ENCODE measurements at places on chromosomes 11 and 22.

GRCh38 chr22:46007003-46007847, 30.3 kb upstream of the WNT7B start:
- no peak for DNase-seq

- no peak for DNase-seq
Observed at GRCh38 chr11:1307998-1308742, 1.3 kb downstream of the TOLLIP start.

DNA sequence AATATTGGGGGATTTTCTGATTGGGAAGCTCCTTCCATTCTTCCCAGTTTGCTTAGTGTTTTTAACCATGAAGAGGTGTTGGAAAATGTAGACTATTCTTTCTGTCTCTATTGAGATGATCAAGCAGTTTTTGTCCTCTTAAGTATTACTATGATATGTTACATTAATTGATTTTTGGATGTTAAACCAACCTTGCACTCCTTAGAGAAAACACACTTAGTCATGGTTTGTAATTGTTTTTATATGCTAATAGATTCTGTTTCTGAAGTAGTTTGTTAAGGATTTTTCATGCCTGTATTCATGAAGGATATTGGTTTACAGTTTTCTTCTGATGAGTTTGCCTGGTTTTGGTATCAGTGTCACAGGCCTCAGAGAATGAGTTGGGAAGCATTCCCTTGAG, 2.0 kb upstream of the NLRP6 start:
- DNase-seq: no peak

- no peak for DNase-seq
Observed at GRCh38 chr11:116049383-116049782, 545.2 kb upstream of the CADM1 start.

GRCh38 chr11:2836315-2837095, 49.1 kb downstream of the CDKN1C start:
- no peak for DNase-seq

- no peak for DNase-seq
Observed at GRCh38 chr11:5626196-5626595, 1.4 kb downstream of the TRIM34 start.

GRCh38 chr22:29772170-29772641, 5.0 kb downstream of the UQCR10 start:
- no peak for DNase-seq

DNA sequence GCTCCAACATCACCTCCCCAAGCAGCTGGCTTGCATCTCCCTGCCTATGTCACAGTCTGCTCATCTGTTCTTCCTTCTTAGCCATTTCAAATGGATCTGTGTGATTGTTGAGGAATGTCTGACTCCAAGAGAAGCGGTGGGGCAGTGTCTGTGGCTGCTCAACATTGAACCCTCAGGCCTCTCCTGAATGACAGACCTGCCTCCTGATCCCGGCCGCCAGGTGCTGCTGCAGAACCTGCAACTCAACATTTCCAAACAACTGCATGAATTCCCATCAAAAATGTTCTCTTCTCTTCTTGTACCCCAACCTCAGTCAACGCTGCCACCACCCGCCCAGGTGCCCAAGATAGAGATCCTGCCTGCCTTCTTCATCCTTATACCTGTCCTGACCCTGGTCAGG, 132.5 kb downstream of the FBXO7 start:
- no peak for DNase-seq

DNA sequence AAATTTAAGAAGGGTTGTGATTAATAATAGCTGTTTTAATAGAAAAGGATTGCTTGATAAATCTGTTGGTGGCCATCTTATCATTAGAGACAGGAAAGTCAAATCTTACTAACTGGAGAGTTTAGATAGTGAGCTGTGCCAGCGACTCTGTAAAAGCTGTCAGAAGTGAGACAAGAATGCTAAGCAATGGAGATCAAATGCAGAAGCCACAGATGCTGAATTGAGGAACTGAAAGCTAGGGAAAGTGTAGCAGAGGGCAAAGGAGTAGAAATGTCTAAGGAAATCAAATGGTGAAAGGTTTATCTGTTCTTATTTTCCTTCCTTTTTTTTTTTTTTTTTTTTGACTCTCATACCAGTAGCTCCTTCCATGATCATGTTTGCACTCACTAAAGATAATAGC, 13.7 kb downstream of the MS4A13 start:
- no peak for DNase-seq

DNA sequence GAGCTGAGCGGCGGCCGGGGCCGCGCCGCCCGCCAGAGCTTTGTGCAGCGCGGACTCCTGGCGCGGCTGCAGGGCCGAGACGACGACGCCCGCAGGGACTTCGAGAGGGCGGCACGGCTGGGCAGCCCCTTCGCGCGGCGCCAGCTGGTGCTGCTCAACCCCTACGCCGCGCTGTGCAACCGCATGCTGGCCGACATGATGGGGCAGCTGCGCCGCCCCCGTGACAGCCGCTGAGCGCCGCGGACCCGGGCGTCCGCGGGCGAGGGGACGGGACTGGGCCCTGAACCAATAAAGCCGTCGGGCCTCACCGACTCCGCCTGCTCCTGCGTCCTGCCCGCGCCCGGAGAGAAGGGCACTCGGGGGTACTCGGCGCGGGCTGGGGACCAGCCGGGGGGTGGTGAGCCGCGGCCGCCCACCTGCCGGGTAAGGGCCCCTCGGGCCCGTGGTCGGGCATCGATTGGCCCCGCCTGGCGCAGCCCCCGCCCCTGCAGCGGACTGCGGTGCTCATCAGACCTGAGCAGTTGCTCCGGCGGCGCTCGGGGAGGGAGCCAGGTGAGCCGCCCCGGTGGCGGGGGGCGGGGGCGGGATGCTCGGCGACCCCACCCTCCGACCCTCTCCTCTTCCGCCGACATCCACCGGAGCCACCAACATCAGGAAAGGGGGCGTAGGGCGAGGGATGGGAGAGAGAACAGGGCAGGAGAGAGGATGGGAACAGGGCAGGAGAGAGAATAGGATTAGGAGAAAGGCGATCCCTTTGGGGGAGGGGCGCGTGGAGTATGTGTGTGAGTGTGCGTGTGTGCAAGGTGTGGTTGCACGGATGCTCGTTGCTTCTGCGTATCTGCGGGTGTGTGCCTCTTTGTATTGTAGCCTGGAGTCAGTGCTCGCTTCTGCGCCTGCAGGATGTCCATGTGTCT, at the start of gene TMEM25:
Gene TMEM25 (plus strand): TSS at position 510 of the 914 bp plus-strand sequence. CDS start 610 bp downstream, outside the sequence.
- peak; percentile 60 for DNase-seq

DNA sequence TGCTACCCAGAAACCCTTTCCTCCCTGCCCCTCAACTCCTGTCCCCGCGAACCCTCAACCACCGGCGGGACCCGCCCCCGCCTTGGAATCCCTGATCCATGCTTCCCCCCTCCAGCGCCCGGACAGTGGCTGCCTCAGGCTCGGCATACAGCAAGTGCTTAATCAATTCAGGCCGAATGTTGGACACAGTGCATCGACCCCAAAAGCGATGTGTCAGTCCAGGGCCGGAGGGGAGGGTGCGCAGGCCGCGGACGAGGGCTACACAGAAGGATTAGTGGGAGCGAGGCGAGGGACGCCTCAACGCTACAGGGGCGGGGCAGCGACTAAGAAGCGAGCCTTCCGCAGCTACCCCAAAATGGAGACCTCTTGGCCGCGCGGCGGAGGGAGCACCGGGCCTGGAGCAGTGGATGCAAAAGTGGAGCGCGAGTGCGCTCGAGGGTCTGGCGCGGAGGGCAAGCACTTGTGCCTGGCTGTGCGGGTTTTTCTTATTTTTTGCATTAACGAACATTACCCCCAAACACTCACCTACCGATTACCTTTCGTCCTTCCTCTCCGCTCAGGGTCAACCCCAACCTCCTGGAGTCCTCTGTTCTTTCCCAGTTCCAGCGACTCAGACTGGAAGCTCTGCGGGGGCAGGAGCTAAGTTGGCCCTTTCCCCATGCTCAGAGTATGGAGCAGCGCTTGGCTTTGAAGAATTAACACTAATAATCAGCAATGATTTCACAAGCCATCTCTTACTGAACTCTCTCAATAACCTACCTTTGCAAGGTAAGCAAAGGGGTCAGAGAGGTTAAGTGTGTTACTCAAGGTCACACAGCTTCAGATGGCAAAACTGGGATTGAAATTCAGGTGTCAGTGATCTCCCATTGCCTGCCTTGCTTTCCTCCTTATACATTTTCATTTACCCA, 30.0 kb upstream of the WNT11 start:
- peak; percentile 66 for DNase-seq

DNA sequence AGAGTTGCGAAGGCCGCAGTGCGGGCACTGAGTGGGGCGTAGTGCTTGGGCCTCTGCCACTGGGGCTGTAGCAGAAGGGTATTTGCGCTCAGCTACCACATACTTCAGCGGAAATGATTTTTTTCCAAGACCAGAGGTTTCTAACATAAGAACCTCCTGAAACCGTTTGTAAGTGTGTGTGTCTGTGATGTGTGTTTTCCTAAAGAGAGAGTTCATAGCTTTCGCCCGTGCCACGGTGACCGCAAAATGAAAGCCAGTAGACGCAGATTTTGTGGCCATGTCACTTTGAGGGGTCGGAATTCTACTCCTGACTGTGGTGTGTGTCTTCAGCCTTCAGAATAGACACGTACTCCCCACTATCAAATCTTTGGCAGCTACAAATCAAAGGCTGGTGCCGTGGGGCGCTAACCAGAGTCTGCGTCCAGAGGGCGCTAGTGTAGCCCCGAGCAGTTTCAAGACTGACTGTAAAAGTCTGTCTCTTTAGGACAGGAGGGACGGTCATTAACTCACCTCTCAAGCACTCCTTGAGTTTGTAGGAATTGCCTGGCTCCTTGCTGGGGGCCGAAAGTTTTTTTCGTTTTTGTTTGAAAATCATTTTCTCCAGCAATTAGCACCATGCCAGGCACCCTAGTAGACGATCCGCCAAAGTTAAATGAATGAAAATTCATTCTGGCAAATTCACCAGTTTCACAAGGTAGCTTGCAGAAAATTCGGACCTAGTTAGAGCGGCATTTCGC, 2.5 kb upstream of the CALCA start:
- DNase-seq: peak; percentile 51

- no peak for DNase-seq
Observed at GRCh38 chr11:69141742-69142141, 14.0 kb upstream of the SMIM38 start.

DNA sequence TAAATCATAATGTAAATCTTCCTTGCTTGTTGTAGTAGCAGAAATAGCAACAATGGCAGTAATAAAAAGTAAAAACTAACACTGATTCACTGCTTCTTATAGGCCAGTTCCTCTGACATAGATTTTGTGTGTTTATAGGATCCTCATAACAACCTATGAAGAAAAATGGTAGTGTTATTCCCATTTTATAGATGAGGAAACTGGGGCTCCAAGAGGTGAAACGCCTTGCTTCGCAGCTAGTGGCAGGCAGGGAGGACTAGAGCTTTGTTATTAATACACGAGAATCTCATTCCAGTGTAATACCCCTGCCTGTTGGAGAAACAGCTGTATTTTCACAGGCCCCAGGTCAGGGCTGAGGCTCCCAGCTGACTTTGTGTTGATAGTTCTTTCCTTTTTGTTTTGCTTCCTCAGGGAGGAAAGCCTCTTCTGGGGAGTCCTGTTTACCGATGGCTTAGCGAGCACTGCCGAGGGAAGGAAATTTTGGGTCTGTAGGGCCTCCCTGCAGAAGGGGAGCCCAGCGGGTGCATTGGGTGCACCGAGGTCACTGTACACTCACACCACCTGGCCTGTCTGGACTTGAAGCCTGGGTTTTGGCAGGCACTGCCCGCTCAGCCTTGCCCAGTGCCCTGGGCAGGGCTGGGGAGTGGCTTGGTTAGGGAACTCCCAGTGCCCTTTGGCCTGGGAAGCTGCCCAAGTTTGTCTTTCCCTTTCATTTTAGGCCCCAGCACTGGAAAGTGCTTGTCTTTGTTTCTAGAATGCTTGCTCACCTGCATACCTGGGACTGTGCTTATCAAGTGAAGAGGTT, 13.5 kb downstream of the KIAA1671 start:
- DNase-seq: peak; percentile 51
